Caco-2 (cell line): ENCODE measurements at places on chromosomes 16 and 17. TPM values are rescaled to one million over a fixed set of nuclear protein-coding genes. Genes with fewer than 3 reads are reported as not detected.

GRCh38 chr17:8051831-8052230, 13.0 kb downstream of the ALOX15B start:
- no peak for DNase-seq

- no peak for DNase-seq
Measured at GRCh38 chr17:79833110-79833450, 6.2 kb downstream of the CBX4 start.

- no peak for DNase-seq
Measured at GRCh38 chr17:70378076-70378475, 208.7 kb downstream of the KCNJ2 start.

GRCh38 chr16:12617401-12617819, 186.3 kb downstream of the CPPED1 start:
- no peak for DNase-seq

- no peak for DNase-seq
Measured at GRCh38 chr17:4591529-4591928, 7.2 kb downstream of the SMTNL2 start.

DNA sequence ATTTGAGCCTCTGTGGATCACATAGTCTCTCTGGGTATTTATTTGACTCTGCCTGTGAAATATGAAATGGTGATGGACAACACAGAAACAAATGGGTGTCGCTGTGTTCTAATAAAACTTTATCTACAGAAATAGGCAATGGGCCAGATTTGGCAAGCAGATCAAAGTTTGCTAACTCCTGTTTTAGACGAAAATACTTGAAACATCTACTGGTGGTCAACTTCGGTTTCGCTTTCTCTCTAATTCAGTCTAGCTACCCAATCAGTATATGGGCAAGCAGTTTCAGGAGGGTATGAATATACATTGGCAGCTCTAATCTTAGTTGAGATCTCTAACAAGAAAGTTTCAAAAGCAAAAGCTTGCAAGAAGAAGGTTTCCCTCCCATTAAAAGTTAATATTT, 60.1 kb upstream of the DYNLRB2 start:
- DNase-seq: no peak

- DNase-seq: no peak
Measured at GRCh38 chr16:78955206-78955605, 645.3 kb downstream of the MAF start.

DNA sequence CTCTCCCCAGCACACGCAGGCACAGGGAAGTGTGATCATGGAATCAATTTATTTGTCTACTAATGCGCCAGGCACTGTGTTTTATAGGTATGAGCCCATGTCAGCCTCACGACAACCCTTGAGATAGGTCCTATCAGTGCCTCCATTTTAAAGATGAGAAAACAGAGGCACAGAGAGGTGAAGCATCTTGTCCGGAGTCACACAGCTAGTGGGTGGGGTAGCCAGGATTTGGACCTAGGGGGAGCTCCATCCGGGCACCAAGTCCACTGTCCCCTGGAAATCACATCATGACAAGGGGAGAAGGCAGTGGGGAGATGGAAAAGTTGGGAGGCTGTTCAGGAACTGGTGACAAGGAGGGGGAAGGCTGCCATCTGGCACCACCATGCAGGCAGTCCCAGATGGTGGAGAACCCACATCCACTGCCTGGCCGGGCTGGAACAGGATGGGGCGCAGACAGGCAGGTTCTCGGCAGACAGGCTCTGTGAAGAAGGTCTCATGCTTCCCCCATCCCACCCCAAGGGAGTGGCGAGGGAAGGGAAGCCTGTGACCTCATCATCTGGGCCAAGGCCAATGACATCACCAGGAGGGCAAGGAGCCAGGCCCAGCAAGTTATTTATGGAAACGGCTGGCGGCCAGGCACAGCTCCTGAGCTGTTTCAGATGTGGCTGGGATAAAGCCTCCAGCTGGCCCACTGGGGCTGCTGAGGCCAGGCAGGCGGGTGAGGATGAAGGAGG, 126.0 kb upstream of the SDK2 start:
- DNase-seq: no peak

- peak; percentile 90 for DNase-seq
Measured at GRCh38 chr17:42578282-42578869, 847 bp upstream of the PSMC3IP start.

GRCh38 chr17:83010206-83011200, 68.9 kb upstream of the METRNL start:
- no peak for DNase-seq

DNA sequence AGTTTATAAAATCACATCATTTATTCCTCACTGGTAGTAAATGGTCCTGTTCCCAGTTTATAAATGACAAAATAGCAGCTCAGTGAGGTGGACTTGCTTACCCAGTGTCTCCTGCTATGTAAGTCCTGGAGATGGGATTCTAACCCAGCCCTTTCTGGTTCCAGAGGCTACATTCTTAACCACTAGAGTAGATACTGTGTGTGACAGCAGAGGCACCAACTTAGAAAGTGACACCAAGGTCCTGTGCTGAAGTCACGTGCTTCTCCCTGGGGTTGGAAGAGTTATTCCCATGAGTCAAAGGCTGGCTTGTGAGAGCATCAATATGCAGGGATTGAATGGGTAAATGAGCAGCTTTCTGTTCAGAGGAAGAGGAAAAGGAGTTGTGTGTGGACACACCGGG, 167.3 kb upstream of the IRX3 start:
- no peak for DNase-seq

DNA sequence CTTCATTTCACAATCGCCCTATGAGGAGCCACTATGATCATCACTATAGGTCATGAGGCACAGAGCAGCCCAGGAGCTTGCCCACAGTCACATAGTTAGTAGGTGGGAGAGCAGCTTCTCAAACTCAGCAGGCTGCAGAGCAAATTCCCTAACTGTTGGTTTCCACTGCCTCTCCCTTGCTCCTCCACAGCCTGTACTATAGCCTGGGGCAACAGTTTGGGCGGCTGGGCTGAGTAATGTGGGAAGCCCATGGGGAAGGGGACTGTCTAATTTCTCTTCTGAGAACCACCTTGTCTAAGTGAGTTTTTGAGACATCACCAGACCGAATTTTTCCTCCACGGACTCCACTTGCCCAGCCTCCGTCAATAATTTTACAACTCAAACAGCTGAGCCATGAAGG, 73.4 kb upstream of the GPR139 start:
- DNase-seq: no peak

GRCh38 chr16:22053921-22054341, 38.4 kb upstream of the VWA3A start:
- DNase-seq: no peak

DNA sequence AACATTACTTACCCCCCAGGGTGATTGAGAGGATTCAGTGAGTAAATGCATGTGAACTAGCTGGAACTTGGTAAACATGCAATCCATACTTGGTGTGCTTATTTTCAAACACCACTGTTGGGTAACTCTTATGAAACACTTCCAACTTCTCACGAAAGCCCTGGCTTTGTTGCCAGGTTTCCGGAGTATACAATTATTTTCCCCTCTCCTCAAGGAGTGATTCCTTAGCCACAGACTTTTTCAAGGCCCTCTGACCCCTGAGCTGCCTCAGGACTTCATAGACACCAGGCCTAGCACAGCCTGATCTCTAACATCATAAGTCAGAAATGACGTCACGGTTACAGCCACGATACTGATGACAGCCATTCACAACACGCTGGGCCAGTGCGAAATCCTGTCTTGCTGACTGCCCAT, 27.6 kb downstream of the HSD17B2 start:
- no peak for DNase-seq

- peak; percentile 35 for DNase-seq
Measured at GRCh38 chr17:56629531-56630075, 36.1 kb downstream of the NOG start.

GRCh38 chr17:48127371-48128051, 19.9 kb downstream of the SNX11 start:
- no peak for DNase-seq

DNA sequence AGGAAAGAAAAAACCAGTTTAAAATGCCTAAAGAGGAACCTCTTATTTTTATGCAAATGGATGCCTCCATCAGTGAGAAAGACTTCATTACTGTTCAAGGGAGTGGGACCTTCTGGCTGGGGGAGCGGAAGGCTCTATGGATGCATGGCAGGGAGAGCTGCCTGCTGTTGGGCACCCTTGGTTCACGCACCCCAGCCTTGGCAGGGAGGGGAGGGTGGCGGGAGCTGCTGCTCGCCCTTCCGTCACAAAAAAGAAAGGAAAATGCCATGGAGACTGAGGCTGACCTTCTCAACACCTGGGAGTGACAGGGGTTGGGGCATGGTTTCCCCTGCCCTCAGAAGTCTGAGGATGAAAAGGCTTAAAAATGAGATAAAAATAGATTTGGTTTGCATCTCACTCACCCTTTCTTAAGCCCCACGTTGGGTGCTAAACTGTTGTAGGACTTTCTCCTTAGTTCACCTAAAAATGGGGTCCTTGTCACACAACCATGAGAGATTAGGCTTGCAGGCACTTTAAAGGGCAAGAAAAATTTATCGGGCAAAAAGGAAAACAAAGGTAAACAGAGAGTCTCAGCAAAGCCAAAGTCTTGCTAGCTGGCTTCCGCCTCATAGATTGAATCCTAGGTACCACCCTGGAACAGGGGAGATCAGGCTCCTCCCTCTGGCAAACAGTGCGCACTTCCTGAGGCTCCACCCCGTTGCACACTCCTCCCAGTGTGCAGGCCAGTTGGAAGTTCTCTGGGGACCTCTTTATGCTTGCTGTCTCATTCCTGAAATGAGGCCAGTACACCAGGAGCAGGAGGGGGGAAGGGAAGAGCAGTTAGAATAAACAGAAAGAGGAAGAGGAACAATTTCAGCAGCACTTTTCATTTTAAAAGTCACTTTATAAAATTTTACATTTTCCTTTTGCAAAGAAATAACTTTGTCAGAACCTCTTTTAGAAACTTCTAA, 31.6 kb downstream of the PHKB start:
- DNase-seq: no peak

DNA sequence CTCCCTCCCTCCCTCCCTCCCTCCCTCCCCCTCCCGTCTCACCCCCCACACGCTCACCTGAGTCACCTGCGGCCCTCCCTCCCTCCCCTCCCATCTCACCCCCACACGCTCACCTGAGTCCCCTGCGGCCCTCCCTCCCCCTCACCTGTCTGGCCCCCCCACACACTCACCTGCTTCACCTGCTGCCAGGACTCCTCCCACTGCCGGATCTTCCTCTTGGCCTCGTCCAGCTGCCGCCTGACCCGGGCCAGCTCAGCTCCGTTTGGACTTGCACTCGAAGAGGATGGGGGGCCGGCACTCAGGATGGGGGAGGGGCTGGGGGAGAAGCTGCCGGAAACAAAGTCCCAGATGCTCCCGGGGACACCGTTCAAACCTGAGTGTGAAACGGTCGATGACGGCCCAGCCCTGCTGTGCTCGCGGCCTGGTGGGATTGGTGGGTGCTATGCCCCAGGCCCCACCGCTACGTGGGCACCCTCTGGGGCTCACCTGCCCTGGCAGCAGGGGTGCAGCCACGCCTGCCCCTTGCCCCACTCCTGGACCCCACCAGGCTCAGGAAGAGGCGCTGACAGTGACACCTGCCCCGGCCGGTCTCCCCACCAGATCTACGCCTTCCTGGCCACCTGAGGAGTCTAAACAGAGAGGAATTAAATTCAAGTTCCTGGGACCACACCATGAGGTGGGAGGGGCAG, 15.9 kb downstream of the GNPTG start:
- DNase-seq: no peak

- no peak for DNase-seq
Measured at GRCh38 chr17:78344666-78345065, 15.2 kb downstream of the SOCS3 start.

DNA sequence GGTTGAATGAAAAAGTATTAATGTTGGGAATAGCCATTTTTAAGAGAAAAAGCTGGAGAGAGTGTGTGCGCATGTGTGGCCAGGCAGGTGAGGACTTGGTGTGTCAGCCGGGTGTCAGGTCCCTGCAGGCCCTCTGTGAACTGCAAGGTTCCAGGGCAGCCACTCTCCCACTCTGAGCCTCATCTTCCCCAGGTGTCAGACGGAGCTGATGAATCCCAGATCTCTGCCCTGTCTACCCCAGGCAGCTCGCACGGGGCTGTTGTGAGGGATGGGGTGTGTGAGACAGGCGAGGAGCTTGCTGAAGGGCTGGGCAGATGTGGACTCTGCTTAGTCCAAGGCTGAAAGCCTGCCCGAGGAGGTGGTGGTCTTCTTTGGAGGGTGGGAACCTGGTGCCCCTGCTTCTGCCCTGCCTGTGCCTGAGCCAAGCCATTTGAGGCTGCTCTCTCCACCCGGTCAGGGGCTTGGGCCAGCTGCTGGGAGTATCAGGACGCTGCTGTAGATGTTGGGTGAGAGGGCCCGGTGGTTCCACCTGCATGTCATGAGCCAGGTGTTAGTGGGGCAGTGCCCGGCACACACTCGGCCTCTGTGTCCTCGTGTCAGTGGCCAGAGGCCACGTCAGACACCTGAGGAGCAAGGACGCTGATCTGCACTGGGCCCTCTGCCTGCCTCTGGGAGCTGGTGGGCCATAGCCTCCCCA, 122.4 kb downstream of the RAB11FIP4 start:
- no peak for DNase-seq

DNA sequence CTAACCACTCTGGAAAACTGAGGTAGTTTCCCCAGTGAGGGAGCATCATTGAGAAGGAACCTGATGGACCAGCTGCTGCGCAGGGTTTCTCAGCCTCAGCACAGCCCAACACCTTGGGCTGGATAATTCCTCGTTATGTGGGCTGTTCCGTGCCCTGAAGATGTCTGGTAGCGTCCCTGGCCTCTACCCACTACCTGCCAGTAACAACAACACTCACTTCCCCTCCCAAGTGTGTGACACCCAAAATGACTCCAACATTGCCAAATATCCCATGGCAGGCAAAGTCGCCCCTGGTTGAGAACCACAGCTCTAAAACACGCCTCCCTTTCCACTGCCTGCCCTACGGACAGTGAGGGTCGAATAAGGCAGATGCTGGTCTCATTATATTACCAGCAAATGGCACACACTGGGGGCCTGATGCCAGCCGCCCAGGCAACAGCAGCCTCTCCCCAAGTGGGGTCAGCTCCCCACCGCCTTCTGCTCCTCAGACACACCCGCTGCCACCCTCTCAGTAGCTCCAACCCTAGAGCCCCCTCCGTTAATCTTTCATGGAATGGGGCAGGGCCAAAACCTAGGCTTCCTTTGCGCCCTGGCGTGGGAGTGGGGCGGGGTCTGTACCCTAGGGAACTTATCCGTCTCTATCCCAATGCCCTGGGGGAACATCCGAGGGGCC, 1.0 kb downstream of the RHBDF2 start:
- peak; percentile 33 for DNase-seq

- DNase-seq: no peak
Measured at GRCh38 chr16:89956505-89957215, 8.1 kb downstream of the DEF8 start.

DNA sequence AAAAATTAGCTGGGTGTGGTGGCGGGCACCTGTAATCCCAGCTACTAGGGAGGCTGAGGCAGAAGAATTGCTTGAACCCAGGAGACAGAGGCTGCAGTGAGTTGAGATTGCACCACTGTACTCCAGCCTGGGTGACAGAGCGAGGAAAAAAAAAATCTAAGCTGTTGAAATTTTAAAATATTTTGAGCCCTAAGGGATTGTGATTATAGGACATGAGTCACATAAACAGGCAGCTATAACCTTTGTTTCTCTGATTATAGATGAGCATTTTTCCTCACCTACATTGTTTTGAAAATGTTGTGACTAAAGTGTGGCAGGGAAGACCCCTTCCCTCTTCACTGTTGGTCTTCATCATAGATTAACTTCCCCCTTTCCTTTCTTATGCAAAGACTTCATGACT, 135.5 kb downstream of the MGAT5B start:
- no peak for DNase-seq

GRCh38 chr16:82133798-82134197, 36.2 kb downstream of the MPHOSPH6 start:
- no peak for DNase-seq

The ESRP2 gene
- total RNA-seq: 109 and 110 TPM in 2 replicates

The SEPTIN12 gene
- total RNA-seq: not detected in 2 replicates

The DNAJA2 gene
- 56.2 and 56.7 TPM in 2 replicates for total RNA-seq

The KRTAP9-9 gene
- total RNA-seq: not detected in 2 replicates

The SLC12A4 gene
- 97.0 and 107 TPM in 2 replicates for total RNA-seq
